ENCODE measurements at places on chromosomes 11 and 22.

- no peak for DNase-seq
These were observed 38.9 kb downstream of the FZD4 start for GRCh38 chr11:86916330-86916729.

GRCh38 chr22:44703255-44703870 is 1.4 kb downstream of the PRR5 start:
- DNase-seq, result no peak

DNA sequence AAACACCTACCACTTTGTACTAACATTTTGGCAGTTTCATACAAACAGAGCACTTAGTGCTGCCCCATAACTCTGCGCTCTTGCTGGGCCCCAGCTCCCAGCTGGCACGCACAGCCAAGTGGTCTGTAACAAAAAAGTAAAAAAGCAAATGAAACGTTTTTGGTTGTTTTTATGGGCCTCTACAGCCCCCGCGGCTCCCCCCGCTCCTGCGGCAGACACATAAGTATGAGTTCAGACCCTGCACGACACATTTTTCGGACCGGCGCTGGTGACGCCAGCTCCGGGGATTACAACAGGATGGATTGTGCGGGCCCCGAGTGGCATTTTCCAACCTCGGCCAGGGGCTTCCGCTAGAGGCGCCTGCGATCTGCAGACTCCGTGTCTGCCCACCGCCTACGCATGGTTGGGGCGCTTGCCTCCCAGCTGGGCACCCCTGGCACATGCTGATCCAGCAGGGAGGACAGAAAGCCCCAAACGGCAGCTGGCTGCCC is 418.2 kb downstream of the SOX6 start:
- no peak for DNase-seq

- no peak for DNase-seq
These were observed 3.1 kb upstream of the WT1 start for GRCh38 chr11:32438346-32438865.

DNA sequence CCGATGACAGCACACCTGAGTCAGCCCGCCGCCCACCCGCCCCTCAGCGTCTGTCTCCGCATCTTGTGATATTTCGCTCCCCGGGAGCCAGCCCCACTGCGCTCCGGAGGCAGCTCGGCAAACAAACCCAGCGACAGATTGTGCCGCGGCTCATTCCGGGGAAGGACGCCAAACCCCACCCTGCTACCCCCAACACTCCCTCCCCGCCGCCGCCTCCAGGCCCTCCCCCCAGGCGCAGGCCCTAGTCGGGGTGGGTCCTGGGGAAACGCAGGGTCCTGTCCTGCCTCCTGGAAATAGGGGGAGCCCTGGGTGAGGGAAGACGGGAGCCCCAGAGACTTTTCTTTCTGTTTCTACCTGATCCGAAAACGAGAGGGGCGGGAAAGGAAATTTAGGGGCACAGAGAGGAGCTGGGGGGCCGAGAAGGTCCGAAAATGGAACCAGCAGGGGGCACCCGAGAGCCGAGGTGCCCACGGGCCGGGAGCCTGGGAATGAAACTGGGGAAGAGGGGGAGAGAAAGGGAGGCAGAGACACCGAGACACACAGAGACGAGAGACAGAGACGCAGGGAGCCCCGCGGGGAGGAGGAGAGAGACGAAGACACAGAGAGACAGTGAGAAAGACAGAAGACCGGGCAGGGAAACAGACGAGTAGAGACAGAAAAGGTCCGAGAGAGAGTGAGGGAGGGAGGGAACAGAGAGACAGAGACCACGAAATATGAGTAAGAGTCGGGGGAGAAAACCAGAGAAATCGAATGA is 1.7 kb upstream of the RTN4RL2 start:
- DNase-seq, result no peak

DNA sequence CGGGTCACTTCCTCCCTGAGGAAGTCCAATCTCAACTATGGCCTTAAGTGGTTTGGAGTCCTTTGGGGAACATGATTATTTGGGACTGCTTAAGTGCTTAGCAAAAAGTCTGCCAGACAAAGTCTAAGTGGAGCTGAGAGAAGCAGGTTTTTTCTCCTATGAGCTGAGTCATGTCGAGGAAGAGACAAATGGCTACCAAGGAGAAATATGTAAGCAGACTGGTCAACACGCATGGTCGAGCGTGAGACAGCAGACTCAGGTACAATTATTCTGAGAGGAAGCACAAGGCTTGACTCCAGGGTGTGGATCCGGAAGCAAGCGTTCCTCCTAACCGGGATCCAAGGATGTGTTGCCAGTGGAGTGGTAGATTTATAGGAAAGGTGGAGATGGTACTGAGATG is 30.6 kb downstream of the UBASH3B start:
- no peak for DNase-seq

GRCh38 chr11:122754553-122755322 is 83.6 kb upstream of the CRTAM start:
- DNase-seq, result no peak

- no peak for DNase-seq
These were observed 66.2 kb upstream of the NECTIN1 start for GRCh38 chr11:119795231-119795630.

DNA sequence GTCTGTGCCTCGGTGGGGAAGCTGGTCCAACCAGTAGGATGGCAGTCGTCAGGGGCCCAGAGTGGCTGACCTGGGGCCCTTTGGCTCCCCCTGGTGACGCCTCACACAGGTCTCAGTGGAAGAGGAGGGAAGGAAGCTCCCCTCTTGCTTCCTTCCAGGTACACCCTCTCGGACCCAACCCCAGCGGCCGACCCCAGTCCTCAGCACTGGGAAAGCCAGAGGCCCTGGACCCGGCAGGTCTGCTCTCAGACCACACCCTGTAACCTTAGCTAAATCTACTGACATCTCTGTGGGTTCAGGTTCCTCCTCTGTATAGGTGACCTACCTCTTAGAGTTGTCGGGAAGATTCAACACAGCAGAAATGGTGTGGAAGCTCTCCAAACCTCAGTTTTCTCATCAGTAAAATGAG is 3.4 kb upstream of the SCUBE1 start:
- peak; percentile 55 for DNase-seq

DNA sequence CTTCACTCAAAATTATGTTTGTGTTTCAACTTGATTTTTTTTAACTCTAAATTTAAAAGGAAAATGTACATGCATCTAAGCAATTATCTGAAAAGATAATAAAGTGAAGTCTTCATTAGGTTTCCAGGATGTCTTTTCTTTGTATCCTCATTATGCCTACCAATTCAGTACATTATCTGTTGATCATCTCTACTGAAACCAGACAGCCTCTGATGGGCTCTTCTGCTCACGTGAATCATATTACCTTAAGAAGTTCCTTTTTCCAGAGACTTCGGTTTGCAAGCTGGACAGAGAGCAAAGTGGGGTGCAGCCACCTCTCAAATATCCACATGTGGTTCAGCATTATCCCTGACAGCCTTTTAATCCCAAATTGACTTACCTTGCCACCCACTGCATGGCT is 158.4 kb downstream of the CADM1 start:
- DNase-seq, result no peak

DNA sequence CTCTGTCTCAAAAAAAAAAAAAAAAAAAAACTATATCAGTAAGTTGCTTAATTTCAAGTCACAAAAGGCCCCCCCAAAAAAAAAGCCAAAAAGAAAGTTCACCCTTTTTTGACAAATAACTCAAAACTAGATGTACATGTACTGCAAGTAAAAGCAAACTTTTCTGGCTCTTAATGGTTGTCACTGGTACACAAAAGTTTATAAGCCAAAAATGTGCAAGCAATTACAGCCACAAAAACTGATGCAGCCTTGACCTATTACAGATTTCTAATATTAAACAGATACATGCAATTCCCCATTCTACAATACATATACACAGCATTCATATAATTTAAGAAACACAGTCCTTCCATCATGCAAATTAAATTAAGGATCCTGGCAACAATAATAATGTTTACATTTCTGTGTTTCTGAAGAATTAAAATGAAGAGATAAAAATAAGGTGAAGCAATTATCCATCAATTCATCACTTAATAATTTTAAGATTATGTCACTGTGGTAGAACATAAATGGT is 18.6 kb downstream of the PICALM start:
- DNase-seq, result no peak

- no peak for DNase-seq
These were observed 16.8 kb downstream of the MACROD1 start for GRCh38 chr11:64148917-64149617.

DNA sequence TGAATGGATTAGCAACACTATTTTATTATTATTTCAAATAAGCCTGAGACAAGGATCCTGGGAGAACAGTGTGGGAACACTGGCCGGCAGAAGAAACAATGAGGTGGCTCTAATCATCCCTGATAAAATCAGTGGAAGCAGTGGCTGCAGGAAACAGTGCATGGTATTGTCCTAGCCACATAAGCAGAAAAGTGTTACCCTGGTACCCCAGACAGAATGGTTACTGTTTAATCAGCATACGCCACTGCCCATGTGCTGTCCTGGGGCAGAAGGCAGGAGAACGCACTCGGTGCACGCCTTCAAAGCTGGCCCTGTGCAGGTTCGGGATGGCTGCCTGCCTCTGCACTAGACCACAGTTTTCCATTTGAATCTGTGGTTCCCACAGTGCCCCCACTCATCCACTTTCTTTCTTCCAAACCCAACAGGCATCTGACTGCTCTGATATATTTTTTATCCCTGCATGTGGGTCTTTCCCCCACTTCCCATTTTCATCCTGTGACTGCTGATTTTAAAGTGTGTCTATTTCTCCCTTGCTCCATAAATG is 25.7 kb downstream of the OPCML start:
- no peak for DNase-seq

DNA sequence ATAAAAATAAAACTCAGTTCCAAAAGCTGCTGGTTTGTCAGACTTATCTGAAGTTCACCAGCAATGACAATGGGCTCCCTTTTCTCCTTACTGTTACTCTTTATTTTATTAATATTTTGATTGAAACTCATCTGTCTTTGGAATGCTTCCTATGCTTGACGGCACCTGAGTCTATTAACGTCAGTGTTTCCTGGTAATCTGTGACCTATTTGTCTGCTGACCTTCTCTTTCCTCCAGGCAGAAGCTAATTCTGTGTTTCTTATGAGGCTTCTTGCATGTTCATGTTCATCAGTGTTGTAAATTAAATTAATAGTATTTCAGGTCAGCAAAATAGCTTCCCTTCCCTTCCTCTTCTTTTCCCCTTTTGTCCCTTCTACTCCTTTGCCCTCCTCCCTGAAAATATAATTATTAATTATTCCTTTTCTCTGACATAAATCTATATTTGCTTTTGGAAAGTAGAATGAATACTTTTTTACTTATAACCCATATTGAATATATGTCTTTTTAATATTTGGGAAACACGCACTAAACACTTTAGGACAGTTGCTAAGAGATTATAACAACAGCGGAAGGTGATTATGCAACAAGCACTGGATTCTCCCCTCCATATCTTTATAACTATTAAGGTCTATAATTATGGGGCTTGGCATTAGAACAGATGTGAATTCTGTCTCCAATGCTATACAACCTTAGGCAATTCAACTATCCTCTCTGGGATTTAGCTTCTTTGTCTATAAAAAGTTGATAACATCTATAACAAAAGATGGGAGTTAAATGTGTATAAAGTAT is 32.1 kb upstream of the PCF11 start:
- DNase-seq, result no peak

GRCh38 chr11:2923446-2924375 is 5.5 kb downstream of the PHLDA2 start:
- DNase-seq, result no peak

- no peak for DNase-seq
These were observed 819 bp upstream of the KCNQ1OT1 start for GRCh38 chr11:2700415-2701211.

DNA sequence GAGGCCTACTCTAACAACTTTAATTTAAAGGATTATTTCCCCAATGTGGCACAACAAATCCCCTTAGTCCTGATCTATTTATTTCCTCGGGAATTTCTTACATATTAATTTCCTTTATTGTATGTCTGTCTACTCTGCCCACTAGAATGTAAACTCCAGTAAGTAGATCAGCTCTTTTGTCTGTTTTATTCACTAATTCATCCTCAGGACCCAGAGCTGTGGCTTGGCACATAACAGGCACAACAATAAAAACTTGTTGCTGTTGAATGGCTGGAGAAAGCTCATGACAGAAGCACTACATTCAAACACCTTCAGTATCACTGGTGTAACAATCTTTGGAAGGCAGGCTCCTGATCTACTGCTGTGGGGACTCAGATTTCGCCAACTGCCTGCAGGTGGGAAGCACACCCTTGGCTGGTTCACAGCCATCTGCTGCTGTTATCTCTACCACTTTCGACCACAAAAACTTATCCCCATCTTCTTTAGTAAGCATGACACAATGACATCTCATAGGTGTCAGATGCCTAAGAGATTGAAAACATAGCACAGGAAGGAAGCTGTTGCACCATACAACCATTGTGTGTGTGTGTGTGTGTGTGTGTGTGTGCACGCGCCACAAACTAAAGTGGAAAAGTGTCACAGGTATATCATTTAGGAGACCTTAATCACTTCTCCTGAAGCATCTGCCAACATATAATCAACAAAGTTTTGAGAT is 11.9 kb downstream of the HIRA start:
- DNase-seq, result no peak

DNA sequence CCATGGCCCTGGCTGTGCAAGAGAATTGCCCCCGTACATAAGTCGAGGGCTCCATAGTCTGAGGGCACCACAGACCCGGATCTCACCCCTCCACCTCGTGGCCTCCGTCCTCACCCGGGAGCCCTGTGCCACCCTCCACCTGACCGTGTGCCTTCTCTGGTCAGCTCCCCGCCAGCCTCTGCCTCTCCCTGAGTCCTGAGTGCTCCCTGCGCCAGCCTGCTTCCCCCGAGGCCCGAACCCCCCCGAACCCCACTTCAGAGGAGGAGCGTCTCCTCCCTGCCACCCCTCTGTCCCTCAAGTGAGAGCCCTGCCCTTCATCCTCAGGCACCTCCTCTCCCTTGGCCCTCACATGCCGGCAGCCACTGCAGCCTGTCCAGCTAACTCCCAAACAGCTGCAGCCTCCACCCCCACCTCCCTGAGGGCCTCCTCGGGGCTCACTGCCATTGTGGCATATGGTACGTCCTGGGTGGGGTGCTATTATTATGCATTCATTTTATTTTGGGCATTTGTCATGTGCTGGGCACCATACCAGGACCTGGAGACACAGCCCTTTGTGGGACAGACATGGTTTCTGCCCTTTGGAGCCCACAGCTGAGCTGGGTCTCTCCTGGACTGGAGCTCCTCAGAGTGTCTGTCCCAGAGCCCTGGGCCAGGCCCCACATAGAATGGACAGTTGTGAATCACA is 67.2 kb downstream of the MYO7A start:
- no peak for DNase-seq

- DNase-seq, result no peak
These were observed 27.1 kb upstream of the NUP50 start for GRCh38 chr22:45136594-45136993.

DNA sequence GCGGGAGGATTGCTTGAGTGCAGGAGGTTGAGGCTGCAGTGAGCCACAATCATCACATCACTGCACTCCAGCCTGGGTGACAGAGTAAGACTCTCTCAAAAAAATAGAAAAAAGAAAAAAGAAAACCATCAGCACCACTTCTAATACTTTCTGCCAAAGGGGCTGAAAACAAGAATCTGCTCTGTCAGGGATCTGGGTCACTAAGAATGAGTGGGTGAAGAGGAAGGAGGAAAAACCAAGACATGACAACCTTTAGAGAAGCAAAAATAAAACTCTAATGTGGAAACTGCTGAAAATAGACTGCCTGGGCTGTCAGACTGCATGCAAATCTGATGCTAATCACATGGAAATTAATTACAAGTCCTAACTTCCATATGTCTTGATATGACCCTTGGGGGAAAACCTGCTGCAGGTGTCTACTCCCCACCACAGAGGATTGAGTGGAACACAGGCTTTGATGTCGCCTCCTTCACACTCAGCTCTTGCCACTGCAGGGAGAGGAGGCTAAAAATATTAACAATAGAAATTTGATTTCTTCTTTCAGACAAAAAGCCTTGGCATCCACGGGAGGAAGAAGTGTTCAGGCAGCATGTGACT is 62.5 kb upstream of the CRTAM start:
- DNase-seq, result no peak

Measured in activated CD8-positive, alpha-beta memory T cell treated with anti-CD3 and anti-CD28 coated beads for 1 hour (primary cell).